ENCODE measurements at places on chromosomes 11 and 22. TPM values are rescaled to one million over a fixed set of nuclear protein-coding genes. Genes with fewer than 3 reads are reported as not detected.
A peak's percentile ranks its signal among the peaks of the same experiment; 100 is the strongest.

DNA sequence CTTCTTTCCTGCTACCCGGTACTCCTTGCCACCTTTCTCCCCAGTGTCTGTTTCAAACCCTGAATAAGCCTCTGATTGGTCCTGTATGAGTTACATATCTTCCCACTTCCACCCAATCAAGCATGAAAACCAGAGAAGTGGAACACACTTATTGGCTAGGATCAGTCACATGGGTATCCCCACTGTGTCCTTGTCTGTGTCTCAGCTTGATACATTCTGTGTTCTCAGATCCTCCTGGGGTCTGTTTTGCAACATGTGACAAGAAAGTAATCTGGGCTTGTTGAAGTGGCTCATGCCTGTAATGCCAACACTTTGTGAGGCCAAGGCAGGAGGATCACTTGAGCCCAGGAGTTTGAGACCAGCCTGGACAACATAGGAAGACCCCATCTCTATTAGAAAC lies 23.9 kb downstream of the MCHR1 start:
- DNase-seq, result peak; percentile 41

GRCh38 chr11:66151273-66151672 lies 81.2 kb downstream of the PACS1 start:
- DNase-seq, result no peak

Gene MS4A4E
- 0.72 TPM for total RNA-seq

DNA sequence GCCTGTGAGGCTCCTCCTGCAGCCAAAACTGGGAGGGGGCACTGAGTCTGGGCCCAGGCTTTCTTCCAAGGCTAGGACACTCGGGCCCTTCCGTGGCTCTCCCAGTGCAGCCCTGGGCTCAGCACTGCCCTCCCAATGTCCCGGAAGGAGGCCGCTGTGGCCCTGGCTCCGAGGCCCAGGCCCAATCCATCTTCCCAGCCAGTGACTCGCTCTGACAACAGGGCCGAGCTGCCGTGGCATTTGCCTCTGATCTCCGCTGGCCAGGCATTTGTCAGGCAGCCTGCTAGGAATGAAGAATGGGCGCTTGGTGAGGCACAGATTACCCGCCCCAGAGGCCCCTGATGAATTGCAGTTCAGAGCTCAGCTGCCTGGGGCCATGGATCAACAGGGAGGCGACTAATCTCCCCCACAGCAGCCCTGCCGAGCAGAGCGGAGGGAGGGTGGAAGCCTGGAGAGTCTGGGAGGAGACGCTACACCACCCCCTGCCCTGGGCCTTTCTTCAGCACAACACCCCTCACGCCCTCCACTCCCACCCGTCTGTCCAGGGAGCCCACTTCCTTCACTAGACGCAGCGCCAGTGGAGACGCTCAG lies 8.3 kb downstream of the FXYD2 start:
- no peak for DNase-seq

DNA sequence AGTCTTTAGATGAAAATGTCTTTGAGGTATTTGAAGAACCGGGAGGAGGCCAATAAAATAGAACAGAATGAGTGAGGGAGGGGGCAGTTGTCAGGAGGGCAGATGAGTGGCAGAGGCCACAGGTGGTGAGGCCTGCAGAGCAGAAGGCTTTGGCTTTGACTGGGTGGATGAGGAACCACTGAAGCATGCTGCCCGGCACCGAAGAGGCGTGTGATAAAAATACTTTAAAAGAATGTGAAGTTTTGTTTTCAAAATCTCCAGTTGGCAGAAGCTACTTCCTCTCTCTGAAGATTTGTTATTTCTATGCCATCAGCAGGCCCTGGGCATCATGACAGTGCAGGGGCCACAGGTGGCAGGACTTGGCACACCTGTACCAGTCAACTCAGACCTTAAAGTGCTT lies 6.3 kb downstream of the MS4A12 start:
- DNase-seq, result peak; percentile 69

GRCh38 chr11:85595285-85595884 lies 31.8 kb downstream of the DLG2 start:
- peak; percentile 3 for DNase-seq

GRCh38 chr11:6475936-6476335 lies 2.2 kb upstream of the TRIM3 start:
- DNase-seq, result no peak

DNA sequence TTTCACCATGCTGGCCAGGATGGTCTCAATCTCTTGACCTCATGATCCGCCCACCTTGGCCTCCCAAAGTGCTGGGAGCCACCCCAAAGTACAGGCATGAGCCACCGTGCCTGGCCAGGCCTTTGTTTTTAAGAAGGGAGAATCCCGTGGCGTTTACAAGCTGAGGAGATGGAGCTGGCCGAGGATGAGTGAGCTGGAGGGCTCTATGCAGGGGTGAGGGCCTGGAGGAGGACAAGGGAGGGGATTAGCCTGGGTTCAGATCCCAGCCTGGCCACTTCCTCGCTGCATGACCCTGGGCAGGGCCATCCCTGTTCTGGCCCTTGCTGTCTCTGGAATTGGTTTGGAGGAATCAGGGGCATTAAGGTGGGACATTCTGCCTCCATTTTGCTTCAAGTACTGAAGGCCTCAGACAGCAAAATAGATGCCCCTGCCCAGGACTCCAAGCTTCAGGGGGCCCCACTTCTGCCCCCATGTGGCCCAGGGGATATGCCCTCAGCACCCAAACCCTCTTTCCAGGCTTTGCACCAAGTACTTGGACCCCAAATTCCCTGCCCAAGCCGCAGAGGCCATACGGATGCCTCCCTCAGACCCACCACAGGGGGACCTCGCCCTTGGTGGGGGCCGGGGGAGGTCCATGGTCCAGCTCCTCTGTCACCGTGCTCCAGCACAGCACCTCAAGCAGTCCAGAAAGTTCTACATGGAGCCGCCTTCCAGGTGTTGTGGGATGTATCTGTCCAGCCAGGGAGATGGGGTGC lies 12.1 kb upstream of the LRP5 start:
- no peak for DNase-seq

GRCh38 chr11:96151501-96151900 lies 191.5 kb downstream of the MAML2 start:
- no peak for DNase-seq

DNA sequence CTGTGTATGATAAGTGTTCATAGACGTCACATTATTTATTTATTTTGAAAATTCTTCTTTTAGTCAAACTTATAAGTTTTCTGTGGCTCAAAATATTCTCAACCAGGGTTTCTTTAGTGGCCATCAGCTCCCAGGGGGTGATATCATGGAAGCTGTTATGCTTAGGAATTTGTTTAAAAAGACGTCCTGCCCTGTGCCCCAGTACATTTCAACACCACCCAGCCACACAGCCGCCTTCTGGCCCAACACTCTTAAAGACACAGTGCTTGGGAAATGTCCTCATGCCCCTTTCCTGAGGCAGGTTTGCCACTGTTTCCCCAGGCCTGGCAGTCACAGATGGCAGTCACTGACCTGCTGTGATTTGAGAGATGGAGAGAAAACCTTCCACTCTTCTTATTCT lies 19.9 kb downstream of the TSKU start:
- DNase-seq, result no peak

- no peak for DNase-seq
These were observed 1.3 kb downstream of the PACS1 start for GRCh38 chr11:66071381-66071801.

Gene CDPF1
- 7.2 TPM for total RNA-seq

DNA sequence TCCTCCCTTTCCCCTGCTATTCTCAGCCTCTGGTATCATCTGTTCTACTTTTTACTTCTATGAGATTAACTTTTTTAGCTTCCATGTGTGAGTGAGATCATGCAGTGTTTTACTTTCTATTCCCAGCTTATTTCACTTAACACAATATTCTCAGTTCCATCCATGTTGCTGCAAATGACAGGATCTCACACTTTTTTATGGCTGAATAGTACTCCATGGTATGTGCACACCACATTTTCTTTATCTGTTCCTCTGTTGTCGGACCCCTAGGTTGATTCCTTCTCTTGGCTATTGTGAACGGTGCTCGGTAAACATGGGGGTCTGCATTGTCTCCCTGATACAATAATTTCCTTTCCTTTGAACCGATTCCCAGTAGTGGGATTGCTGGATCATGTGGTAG lies 81.0 kb upstream of the RAB1B start:
- DNase-seq, result no peak

DNA sequence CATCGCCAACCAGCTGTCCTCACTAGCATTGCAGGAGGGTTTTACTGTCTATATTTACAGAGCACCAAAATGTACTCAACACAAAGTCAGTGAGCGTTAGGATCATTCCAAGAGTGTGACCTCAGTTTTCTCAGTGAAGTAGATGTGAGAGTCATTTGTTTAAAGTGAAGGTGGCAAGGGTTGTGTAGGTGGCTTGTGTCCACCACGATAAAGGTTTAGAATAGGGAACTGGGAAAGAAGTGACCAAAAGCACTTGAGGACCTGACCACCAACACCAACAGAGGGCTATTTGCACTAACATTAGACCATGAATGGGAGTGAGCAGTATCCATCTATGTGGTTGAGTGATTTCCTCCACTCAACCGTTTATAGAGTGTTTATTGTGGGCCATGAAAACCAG lies 152.5 kb upstream of the POU2AF2 start:
- no peak for DNase-seq

DNA sequence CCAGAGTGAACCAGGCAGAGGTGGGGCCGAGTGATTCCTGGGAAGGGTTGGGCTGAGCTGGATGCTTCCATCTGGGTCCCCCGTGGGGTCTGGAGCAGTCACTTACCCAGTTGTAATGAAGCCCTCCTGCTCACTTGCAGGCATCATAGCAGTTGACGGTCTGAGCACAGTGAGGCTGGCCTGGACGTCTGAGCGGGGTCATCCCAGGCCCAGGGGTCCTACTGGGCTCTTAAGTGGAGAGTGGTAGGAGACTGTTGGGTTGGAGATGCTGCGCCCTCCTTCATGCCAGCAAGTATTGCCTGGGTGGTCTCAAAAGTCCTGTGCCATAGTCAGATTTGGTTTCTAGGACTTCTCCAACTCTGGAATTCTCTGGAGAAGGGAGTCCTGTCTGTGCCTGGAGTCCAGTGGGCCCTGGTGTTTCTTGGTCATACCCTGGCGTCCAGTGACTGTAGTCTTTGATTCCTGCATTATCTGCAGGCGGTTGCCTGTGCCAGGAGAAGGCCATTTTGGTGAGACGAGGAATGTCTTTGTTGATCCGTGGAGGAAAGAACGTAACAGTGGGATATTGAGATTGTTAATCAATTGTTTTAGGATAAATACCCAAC lies 82.3 kb downstream of the TBC1D22A start:
- DNase-seq, result no peak

DNA sequence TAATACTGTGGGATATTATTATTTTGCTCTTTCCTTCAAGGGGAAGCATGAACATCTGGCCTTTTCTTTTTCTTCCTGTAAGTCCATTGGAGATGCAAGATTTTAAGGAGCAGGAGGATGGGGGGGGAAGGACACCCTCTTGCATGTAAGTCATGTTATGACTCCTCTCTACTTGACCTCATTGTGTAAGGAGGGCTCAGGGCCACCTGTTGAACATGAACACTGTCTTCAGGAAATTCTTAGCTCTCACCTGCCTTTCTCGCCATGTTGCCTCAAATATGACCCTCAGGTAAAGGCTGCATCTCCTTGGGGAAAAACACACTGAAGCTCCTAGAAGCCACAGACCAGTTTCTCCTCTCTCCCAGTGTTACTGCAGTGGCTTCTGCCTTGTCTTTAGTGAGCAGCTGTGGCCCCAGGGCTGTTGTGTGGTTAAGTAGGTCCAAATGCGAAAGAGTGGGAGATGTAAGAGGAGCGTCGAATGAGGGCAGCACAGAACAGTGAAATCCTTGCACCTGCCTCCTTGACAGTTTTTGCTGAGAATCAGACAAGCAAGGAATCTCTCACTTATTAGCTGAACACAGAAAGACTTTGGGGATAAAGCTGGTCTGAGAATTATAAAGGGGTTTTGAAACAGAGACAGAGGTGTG lies 1.3 kb upstream of the RAG1 start:
- no peak for DNase-seq

Gene KRTAP5-10
- total RNA-seq, result not detected

DNA sequence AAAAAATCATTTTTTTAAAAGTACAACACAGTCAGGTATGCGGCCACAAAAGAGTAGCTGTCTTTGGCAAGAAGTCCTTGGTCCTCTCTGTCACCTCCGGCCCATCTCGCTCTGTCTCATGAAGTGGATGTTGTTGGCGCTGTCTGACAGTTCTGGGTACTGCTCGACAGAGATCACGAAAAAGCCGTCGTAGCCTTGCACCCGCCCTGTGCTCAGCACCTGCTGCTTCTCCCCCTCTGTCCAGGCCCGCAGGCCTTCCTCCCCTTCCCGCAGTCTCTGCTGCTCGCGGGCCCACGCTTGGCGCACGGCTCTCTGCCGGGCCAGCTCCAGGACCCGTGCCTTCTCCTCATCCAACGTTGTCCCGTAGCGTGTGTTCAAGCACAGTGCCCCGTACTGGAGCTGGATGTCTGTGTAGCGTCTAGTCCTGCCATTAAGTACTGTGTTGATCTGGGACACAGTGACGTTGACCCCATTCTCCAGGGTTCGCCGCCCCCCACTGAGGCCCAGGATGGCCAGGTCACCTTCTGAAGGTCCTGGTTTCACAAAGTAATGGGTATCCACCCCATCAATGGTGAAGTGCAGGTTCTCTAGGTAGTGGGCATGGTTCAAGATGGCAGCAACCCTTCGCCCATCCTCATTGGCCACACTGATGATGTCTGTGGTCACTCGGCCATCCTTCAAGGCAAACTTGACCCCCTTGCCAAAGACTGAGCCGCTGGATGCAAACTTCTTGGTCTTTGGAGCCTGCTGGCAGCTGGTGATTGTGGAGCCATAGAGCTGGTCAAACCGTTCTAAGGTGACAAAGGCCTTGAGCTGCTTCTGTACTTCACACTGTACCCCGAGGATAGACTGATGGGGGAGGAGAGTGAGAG lies 83.5 kb upstream of the NARS2 start:
- DNase-seq, result no peak

Gene PGA4
- total RNA-seq, result not detected

DNA sequence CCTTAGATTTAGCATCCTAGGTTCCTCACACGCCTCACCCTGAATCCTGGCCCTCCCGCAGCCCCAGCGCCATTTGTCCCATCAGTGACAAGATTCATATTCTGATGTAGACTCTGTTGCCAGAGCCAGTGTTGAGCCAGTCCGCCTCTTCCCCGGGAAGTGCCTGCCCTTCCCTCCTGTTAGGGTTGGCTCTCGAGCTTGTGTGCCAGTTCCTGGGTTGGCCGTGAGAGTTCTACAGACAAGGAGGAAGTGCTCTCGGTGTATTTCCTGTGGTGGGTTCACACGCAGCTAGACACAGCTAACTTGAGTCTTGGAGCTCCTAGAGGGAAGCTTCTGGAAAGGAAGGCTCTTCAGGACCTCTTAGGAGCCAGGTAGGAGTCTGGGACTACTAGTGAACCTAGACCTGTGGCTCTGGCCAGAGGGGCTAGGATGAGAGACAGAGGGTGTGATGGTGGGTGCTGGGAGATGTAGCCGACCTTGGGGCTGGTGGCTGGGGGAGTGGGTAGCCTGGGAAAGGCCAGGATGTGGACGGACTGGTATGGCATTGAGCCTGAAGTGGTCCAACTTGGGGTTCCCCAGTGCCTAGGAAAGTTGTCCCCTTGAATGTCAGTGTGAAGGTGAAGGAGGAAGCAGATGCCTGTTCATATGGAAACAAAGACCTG lies at the start of gene IL18BP:
Gene IL18BP, plus strand, starts transcription at position 261 of the 662 bp plus-strand sequence. CDS start 1,076 bp downstream, outside the sequence.
- peak; percentile 44 for DNase-seq

Gene HEPN1
- not detected for total RNA-seq
